Hypothalamus (tissue), 51 donors: ENCODE measurements at places on chromosomes 2 and 18.

DNA sequence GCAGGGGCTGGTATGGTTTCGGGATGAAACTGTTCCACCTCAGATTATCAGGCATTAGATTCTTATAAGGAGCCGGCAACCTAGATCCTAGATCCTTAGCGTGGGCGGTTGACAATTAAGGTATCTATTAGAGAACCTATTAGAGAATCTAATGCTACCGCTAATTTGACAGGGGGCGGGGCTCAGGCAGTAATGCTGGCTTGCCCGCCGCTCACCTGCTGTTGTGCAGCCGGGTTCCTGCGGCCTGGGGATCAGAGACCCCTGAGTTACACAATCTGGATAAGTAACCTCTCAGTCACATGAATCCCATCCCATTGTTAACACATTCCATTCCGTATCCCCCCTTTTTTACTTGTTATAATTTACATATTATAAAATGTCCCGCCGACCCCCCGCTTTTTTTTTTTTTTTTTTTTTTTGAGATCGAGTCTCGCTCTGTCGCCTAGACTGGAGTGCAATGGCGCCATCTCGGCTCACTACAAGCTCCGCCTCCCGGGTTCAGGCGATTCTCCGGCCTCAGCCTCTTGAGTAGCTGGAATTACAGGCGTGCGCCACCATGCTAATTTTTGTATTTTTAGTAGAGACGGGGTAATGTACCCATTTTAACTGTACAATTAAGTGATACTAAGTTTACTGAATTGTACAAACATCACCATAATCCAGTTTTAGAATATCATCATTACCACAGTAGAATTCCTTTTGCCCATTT, 42.0 kb upstream of the GPD2 start:
- no peak for DNase-seq

- peak; percentile 21 for DNase-seq
Observed at GRCh38 chr2:85353876-85354285, 447 bp downstream of the RETSAT start.

DNA sequence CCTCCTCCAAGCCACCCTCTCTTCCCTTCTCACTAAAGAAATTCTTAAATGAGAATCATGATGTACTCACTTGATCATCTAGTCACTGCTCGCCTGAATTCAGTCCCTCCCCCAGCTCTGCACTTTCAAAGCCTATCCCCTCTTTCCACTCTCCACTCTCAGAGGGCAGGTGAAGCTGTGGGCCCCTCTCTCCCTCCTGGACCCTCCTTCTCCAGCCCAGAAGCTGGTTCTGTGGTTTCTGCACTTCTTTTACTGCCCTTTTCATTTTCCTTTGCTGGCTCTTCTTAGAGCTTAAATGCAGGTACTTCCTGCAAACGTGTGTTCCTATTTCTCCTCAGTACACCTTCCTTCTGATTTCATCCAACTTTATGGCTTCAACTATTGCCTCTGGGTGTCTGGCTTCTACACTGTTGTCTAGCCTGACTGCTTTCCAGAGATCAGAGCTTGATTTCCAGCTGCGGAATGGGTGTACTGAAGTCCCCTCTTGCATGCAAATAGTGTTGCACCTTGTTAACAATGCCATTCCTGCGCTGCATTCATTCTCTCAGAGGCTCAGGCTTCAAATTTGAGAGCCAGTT, 15.3 kb upstream of the TXNDC2 start:
- no peak for DNase-seq

DNA sequence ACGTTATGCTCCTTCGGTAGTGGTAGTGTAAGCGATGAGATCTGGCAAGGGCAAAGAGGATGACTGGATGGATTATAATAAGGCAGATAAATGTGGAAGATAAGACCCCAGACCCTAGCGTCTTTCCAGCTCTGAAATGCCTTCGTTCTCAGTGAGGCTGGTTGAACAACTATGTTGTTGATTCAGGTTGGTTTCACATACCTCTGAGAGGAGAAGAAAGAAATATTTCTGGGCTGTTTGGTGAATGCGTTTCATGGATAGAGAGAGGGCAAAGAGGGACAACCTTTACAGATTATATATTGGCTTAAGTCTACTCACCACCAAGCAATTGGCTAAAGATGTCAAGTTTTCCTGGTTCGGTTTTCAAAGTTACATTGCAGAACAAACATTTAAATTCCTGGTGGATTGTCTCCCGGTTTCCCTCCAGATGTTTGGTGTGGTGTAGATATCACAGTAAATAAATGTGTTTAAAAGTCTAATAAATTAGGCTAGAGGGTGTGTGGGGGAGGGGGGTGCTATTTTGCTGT, 190.1 kb upstream of the GLI2 start:
- no peak for DNase-seq

DNA sequence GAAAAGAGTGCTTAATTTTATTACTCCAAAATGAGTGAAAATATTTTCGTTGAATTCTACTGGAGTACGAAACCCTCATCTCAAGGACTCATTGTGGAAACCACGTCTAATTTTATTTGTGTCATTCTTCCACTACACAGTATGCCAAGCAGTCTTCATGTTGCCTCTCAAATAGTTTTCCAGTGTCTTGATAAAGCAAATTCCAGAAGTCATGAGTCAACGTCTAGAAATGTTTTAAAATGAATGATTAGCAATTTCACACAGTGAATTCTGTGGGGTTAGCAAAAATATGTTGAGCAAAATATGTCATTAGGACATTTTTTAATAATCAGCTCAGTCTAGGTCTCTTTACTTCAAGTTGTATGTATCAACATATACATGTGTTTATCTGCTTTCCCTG, 865.5 kb downstream of the DSC3 start:
- DNase-seq: no peak

DNA sequence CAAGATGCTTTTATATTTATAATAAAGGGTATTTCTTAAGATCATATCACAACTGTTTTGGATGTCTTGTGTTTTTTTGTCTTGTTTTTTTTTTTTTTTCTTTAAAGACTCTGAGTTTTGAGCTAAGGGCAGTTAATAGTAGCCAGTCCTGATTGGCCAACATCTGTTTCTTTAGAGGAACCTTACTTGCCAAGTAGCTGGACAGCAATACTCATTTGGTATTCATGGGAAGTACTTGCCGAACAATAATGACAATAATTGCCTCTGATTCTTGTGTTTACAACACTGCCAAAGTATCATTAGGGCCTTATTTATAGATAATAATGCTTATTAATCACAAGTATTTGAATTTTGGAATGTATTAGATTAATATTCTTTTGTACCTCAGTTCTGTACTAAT, 17.1 kb upstream of the POU3F3 start:
- DNase-seq: no peak

DNA sequence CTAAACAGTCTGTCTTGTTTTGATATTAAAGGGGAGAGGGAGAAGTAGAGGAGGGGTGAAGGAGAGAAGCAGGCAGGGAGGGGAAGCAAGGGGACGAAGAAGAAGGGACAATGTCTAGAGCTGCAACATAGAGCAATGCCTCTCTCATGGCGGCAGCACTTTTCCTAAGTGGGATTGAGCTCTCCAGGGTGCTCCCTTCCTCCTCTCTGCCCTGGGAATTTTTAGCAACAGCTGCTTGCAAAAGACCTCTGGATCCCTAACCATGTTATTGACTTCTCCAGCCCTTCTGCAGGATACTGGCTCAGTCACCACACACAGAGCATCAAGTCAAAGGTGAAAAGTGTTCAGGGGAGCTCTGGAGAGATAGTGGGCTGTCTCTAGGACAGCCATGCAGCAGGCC, 734.9 kb downstream of the EPHA4 start:
- DNase-seq: no peak

GRCh38 chr2:234863043-234863934, 88.5 kb upstream of the SH3BP4 start:
- peak; percentile 23 for DNase-seq

GRCh38 chr2:178391701-178392100, 59.3 kb downstream of the PRKRA start:
- DNase-seq: no peak

DNA sequence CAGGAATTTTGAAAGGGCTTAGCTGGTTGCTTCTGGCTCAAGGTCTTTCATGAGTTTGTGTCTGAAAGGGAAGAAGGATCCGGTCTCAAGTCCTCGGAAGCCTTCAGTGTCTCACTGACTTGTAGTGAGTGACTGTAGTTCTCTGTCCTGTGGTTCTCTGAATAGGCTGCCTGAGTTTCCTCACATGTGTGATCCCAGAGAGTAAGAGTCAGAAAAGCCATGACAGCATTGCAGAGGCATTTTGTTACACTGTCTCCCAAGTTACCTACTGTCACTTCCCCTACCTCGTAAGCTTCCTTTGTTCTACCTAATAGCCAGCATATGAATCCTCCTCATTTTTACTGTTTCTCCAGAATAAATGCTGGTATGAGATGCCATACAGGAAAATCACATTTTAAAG, 709.1 kb upstream of the CHAC2 start:
- DNase-seq: no peak

DNA sequence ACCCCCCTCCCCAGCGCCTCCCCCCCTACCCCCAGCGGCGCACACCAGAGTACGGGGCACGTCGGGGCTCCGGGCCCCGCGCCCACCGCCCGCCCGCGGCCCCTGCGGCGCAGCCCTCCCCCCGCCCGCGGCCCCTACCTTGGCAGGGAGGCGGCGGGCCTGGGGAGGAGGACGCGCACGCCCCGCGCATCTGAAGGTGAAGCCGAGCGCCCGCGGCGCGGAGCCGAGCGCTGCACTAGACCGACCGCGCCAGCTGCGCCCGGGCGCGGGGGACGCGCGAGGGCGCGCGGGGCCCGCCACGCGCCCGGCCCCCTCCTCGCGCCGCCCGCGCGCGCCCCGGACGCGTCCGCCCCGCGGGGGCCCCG, at the start of gene ZNF516:
TSS of gene ZNF516 (minus strand) at position 237 of the 365 bp plus-strand sequence. CDS start 52,188 bp downstream, outside the sequence.
- DNase-seq: no peak

DNA sequence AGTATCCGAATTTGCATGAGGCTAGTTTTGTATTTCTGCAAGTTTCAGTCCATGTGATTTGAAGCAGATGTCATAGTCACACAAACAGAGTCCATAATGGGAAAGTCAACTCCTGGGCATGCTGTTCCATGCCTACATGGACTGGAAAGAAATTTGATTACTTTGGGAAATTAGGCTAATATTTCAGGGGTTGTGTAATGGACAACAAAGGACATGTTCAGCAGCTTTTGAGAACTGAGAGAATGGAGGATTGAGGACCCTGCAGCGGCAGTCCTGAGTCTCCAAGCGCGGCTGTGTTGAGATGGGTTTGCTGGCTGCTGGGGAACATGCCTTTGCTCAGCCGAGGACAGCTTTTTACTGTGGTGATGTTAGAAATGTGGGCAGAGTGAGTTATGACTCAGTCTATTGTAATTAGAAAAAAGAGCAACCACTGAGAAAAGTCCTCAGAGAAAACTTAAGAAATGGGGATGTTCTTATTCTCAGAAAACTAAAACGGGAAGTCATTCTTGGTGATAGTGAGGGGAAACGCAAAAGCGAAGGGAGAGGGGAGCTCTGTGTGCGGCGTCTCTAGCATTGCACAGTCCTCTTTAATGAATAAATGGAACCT, 149.2 kb downstream of the FAM210A start:
- peak; percentile 34 for DNase-seq

GRCh38 chr2:184004948-184005672, 593.2 kb upstream of the ZNF804A start:
- DNase-seq: no peak

DNA sequence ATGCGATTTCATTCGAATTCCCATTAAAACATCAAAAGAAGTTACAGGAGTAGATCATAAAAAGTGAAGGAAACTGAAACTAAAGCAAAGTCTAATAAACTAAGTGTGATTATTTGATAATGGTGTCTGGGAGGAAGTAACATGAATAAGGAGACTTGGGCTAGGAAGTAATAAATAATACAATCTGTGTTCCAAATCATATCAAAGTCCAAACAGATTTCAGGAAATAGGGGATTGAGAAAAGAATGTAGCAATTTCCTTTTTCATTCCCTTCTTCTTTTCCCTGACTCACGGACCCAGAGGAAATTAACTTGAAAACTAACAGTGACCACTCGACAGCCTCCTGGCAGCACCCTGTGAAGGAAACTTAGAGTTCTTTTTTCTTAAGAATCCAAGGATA, 758.4 kb upstream of the GCFC2 start:
- no peak for DNase-seq

- DNase-seq: no peak
Observed at GRCh38 chr18:36402765-36403396, 105.4 kb downstream of the FHOD3 start.

GRCh38 chr18:79856119-79857007, 58.6 kb downstream of the KCNG2 start:
- no peak for DNase-seq

DNA sequence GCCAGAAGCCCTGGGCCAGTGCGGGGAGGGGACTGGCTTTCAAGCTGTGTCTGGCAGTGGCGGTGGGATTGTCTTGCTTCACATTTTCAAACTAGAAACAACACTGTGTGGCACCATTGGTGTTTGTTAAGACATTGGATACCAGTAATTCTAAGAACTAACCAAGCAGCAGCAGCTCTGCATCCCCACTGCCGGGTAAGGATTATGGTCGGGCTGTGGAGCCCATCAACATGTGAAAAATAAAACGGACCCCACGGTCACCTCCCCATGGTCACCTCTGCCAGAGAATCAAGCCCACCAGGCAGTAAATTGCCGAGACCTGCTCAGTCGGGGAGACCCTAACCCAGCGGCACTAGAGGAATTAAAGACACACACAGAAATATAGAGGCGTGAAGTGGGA, 65.3 kb downstream of the C18orf63 start:
- no peak for DNase-seq

GRCh38 chr2:203016716-203017115, 2.0 kb downstream of the NBEAL1 start:
- DNase-seq: no peak

GRCh38 chr2:201470821-201471731, 19.5 kb downstream of the STRADB start:
- no peak for DNase-seq

DNA sequence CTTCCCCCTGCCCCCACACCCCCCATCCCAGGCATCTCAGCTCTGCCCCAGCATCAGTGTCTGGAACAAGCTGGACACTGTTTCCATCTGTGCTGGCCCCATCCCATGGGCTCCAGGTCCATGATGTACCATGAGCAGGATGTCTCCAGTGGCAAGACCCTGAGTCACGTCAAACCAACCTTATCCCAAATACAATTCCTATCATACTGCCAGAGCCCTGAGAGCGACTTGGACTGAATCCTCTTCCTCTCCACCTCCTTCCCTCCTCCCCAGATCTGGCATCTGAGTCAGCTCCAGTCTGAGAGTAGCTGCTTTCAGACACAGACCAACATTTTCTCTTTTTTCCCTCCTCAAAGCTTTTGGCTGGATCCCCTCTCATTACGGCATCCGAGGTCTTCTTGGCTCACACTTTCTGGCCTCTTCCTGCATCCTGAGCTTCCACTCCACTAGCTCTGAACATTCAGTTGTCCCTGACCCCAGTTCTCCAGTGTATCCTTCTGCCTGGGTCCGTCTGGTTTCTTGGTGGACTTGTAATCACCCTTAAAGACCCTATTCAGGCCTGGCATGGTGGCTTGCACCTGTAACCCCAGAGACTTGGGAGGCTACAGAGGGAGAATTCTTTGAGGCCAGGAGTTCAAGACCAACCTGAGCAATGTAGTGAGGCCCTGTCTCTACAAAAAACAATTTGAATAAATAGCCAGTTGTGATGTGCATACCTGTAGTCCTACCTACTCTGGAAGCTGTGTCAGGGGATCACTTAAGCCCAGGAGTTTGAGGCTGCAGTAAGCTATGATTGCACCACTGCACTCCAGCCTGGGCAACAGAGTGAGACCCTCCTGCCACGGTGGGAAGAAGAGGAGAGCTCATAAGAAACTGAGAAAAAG, 68.3 kb downstream of the ACKR3 start:
- no peak for DNase-seq

- DNase-seq: no peak
Observed at GRCh38 chr18:10482985-10483949, 28.8 kb downstream of the APCDD1 start.
